ENCODE measurements at places on chromosomes 11 and 22.

GRCh38 chr11:72556433-72556832 lies 117.8 kb downstream of the PDE2A start:
- DNase-seq = no peak

DNA sequence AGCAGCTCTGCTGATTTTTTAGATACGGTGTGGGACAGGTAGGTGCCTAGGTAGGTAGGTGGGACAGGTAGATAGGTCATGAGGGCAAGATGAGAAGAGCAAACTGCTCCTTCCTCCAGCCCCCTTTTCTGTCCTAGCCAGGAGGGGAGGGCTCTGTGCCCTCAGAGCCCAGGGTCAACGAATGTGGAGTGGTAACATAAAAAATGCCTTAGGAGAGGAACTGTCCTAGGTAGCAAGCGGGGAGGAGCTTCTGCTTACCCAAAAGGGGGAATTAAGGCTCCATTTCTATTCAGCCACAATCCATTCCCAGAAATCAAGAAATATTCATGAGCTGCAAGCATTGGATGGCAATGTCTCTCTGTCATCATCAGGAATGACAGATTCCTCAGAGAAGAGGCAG lies 234.8 kb downstream of the GRIK4 start:
- no peak for DNase-seq

DNA sequence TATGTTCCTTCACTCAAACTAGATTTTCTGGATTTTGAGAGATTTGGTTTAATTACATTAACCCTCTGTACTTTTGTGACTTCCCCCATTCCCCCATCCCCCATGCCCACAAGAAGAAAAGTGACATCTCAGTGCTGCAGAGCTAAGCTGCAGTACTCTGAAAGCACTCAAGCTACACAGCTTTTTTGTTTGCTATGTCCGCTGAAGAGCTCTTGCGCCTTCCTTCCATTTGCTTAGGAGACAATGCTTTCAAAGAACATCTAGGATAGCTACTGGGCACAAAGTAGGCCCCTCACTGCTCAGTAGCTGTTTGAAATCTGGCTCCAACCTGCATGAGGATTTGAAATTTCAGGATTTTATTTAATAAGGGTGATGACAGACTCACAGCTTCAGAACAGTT lies 69.7 kb downstream of the SLC17A6 start:
- DNase-seq = no peak

GRCh38 chr11:38937709-38938108 lies 2339.7 kb upstream of the RAG2 start:
- DNase-seq = no peak

DNA sequence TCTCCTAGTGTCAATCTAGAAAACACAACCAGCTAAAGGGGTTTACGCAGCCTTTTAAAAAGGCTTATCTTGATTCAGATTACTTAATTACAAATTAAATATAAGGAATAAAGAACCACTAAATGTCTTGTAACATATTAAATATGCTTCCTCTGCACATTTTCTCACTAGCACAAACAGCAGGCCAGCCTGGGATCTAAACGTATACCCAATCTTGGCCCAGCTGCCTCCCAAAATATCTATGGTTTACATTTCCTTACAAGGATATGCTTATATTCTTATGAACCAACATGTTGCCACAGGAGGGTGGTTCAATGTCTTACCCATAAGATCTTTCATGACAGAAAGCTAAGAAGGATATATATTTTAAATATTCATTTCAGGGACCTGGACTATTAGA lies 7.7 kb downstream of the LGR4 start:
- no peak for DNase-seq

DNA sequence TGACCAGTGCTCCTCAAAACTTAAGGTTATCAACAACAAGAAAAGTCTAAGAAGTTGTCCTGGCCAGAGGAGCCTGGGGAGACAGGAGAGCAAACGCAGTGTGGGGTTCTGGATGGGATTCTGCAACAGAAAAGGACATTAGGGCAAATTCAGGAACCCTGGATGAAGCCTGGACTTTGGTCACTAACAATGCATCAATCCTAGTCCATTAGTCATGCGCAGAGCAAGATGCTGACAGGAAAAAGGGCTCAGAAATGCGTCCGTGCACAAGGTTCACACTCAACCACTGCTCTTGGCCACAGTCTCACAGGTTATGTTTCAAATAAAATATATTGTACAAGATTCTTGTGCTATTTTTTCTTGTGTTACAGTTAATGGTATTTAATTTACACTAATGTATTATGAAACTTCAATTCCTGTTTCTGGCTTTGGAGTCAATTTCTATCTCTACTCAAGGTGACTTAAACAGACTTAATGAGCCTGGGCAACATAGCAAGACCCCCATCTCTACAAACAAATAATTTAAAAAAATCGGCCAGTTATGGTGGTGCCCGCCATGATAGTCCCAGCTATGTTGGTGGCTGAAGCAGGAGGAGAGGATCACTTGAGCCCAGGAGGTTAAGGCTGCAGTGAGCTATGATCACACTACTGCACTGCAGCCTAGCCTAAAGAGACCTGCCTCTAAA lies 13.6 kb downstream of the GNB1L start:
- no peak for DNase-seq

GRCh38 chr11:128045094-128045725 lies 542.1 kb downstream of the ETS1 start:
- DNase-seq = no peak

DNA sequence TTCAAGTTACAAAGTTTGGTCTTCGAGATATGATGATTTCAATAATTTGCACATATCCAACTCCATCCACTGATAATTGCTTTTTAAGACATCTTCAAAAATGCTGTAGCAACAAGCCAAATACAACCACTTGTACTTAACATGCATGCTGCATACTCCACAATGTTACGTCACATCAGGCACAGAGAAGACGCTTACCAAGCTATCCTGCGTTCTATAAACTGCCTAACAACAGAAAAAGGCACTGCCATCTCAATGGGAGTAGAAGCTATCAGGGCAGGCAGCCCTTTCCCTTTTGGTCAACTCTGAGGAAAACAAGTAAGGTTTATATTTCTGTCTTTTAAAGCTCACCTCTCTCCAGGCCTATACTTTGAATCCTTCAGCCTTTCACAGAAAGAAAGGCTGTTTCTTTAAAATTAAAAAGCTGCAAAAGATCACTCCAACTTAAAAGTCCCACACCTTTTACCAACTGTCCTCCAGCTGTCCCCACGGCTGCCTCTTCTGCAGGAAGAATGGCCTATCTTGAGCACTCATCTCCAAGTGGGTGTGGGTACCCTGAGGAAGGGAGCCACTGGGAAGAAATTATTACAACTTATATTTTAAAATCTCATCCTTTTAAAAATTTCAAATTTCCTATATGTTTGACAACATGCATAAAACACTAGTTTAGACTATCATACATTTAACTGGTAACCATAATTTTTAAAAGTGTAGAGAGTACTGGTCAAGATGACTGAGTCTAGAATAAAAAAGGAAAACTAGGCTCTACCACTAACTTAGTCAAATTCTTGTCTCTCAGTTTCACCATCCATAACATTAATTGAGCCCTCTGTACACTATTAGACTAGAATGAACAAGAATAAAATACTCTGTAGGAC lies 14.5 kb downstream of the PHF21A start:
- no peak for DNase-seq

- DNase-seq = peak; percentile 36
These were observed 120.5 kb upstream of the RASSF10 start for GRCh38 chr11:12888525-12889158.

DNA sequence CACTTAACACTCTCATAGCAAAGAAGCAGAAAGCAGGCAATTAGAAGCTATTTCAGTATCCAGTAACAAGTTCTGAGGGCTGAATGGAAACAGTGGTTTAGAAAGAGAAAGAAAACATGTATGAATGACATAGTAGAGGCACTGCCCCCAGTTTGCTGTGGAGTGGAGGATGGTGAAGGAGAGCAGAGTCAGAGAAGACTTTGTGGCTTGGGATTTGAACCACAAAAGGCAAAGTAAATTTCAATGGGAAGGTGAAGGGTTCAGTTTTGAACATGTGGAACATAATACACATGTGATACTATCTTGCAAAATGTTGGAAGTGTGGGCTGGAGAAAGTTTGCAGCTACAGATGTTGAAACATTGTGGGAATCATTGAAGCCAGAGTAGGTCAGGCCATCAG lies 81.4 kb downstream of the SNX19 start:
- no peak for DNase-seq

DNA sequence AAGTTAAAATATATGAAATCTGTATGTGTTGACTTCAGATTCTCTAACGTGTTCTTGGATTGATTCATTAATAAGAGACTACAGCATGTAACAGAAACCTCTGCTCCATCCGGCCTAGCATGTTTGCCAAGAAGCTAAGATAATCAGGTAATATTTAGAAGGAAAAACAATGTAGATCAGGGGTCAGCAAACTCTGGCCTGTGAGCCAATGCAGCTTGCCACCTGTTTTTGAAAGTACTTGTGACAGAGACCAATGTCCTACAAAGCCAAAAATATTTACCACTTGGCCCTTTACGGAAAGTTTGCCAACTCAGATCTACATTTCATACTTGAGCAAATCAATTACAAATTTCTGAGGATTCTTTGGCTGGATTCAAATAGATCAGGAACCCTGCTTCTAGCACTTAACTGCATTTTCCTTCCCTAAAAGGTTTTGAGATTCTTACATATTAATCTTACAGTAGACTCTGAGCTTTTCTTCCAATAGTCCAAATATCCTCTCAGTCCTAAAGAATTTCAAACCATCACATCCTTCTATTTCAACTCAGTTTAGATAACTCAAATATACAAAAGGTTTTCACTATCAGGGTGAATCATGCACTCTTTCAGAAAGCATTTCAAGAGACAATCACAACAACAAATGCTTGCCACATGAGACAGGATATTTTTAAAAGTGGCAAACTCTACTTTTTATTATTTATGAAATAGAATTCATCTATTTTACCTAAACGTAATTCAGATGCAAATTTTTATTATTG lies 29.5 kb downstream of the APOL5 start:
- no peak for DNase-seq

GRCh38 chr11:126359431-126360048 lies 4.1 kb downstream of the ST3GAL4 start:
- no peak for DNase-seq

All from stimulated activated CD8-positive, alpha-beta memory T cell treated with anti-CD3 and anti-CD28 coated beads, Interleukin-7, amount 100 ng/mL, for 48 hours (primary cell).